ENCODE measurements at places on chromosomes 12 and 14.

- DNase-seq, result peak; percentile 66
Measured at GRCh38 chr12:19757317-19757877, 318.1 kb downstream of the AEBP2 start.

DNA sequence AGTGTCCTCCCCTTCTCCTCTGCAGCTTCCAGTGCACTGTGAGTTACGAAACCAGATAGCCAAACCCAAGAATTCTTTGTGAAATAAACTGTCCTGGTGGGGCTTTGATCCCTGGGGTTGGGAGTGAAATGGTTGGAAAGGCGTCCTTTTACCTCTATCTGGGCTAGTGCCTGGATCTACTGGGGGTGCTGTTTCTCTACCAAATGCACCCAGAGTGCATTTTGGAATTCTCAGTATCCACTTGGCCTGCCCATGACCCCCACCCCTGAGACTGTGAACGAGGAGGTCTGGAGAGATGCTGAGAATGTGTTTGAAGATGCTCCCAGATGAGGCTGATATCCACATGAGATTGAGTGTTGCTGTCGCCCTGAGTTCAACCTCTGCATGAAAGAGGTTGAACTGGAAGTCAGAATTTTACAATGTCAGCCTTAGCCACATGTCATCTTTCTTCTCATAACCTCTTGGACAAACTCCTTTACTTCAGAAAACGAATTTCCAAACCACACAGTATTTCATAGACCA, 87.1 kb upstream of the CLMN start:
- DNase-seq, result no peak

- DNase-seq, result no peak
Measured at GRCh38 chr12:49673446-49674317, 33.5 kb downstream of the FMNL3 start.

DNA sequence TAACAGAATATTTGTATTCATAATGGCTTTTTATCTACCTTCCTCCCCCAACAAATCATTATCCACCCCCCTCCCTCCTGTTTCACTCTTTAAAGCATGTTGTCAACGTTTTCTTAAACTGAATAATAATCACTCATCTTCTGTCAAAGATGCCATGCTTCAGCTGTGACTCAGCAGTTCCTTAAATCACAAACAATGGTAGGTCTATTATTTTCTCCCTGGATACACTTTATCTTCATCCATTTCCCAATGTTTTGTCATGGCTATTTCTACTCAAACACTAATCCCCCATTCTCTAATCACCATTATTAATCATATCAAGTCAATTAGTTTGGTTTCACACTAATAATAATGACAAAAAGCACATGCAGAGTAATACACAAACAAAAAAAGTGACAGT, 6.5 kb downstream of the CLEC12B start:
- no peak for DNase-seq

All from SW480 (cell line).